Right renal pelvis (tissue), 4 donors: ENCODE measurements at places on chromosomes 5 and 9. TPM values are rescaled to one million over a fixed set of nuclear protein-coding genes. Genes with fewer than 3 reads are reported as not detected.
A peak's percentile ranks its signal among the peaks of the same experiment; 100 is the strongest.

DNA sequence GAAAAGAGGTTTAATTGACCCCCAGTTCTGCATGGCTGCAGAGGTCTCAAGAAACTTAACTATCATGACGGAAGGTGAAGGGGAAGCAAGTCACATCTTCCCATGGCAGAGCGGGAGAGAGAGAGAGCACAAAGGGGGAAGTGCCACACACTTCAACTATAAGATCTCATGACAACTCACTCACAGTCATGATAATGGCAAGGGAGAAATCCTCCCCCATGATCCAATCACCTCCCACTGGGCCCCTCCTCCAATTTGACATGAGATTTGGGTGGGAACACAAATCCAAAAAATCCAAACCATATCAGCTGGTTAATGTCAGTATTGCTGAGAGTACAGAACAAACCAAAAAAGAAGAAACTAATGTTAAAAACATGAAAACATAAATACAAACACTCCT is 120.2 kb downstream of the STARD4 start:
- DNase-seq = no peak

DNA sequence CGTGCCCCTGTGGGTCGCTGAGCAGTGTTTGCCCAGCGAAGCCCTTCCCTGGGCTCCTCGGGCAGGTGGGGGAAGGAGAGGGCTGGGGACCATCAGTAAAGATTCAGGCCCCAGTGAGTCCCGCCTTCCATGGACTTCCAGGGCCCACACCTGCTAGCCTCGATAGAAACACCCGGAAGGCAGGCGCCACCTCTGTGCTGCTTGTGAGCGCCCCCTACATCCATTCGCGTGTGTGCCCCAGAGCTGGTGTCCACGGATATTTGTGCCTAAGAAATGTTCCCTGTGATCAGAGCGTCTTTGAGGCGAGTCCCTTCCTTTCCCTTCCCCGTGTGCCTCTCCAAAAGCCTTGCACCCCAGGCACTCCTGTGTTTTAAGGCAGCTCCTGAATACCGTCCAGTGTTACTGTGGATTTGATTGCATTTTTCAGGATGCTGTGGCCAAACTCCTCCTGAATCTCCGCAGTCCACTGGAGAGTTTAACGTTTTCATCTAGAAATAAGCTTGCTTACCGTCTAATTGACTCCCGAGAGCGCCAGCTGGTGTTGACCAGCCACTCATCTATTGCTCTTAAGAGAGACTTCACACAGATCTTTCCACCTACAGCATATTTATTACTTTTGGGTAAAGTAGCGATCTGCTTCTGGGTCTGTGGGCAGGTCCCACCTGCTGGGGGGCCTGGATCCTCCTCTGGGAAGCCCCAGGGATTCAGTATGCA is 101.4 kb downstream of the COL5A1 start:
- DNase-seq = no peak

DNA sequence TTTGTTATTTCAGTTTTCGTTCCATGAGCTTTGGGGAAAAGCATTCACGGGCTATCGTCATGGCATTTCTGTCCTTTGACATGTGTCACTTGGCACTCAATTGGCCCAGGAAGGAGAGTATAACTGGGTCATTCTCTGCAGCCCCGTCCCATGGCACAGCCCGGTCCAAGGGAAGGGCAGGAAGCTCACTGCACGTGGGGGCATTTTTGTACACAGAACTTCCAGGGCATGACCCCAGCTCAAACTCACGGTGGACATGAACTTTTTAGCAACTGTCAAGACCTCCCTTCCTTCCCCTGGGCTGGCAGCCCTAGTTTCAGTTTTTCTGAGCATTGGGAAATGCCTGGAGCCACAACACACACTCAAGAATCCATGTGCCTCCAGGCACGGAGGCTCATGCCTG is 161.6 kb upstream of the PANK3 start:
- no peak for DNase-seq

- DNase-seq = no peak
These were observed 174.9 kb upstream of the MVB12B start for GRCh38 chr9:126151686-126152134.

DNA sequence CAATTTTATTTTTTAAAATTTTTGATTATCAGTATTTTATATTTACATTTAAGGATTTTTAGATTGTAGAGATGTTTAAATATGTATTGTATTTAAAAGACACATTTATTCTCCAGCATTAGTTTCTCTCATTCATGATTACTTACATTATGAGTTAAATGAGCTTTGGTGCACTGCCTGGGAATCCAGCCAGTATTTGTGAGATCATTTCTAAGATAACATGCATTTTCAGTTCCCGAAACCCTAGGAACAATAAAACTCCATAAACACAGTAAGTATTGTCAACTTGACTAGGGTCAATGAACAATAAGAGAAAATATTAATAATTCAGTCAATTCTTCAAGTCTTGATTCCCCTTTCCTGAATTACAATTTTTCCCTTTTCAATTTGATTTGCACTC is 403.3 kb downstream of the PLK2 start:
- DNase-seq = no peak

DNA sequence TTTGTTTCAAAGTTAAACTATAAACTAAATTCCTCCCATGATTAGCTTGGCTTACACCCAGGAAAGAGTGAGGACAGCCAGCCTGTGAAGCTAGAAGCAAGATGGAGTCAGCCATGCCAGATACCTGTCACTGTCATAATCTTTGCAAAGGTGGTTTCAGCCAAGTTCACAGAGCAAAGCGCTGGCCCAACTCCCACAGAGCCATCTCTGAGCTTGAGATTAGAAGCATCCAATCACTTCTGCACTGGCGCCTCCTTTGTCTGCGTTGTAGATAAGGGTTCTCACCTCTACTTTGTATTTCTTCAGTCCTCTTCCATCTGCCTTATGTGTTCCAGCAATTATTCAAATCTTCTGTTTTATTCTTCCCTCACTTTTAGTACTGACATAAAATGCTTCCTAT is 119.4 kb upstream of the ACO1 start:
- DNase-seq = no peak

- DNase-seq = no peak
These were observed 79.5 kb upstream of the HAPLN1 start for GRCh38 chr5:83800201-83800600.

DNA sequence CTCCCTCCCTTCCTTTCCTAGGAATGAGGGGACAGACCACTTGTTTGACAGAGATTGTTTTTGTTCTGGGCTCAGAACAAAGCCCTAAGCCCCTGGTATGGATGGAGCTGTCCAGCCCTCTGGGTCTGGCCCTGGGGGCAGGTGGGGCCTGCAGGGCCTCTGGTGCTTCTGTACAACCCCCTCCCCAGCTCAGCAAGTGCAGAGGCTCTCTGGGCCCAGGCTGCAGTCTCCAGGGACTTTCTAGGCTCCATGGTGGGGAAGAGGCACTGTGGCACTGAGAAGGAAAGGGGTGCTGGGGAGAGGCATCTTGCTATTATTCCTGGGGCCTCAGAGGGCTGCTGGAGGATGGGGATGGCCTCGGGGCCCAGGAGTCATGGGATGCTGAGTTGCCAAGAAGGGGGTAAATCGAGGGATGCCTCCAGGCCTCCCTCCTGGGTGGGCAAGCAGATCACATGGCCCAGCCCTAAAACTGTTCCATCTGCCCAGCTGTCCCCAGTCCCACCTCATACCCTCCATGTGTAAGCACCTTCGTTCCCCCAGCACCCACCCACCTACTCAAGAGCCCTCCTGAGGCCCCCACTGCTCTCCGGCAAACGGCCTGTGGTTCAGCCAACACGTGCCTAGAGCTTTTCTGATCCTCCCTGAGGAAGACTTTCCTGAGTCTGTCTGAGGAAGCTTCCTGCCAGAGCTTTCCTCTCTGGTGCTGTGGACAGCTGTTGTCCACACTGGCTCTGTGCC is 225.7 kb downstream of the CACNA1B start:
- no peak for DNase-seq

- no peak for DNase-seq
These were observed 143.3 kb downstream of the ARSB start for GRCh38 chr5:78841767-78842166.

GRCh38 chr5:3197304-3198073 is 398.1 kb upstream of the IRX1 start:
- peak; percentile 47 for DNase-seq

DNA sequence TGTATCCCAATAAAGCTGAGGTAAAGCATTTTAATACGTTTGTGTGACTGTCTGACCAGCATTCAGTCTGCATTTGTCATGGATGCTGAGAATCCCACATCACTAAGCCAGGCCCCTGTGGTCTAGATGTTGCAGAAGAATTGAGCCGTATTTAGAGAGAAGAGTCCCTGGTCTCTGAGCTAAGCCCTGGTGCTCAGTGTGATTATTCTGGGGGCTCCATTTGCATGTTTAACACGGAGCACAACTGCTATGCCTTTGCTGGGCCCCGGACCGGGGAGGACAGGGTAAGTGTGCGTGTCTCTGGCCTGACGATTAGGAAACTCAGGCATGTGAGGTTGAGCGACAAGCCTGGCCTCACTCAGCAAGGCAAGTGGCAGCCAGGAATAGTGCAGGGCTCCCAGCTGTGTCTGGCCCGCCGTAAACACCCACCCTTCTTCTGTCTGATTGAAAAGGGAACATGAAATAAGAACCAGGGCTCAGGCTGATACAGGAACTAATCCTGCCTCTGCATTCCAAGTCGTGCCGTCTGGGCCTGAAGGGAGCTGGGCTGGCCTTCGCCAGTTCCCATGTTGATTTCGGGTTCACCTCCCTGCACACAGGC is 22.3 kb downstream of the FAM78A start:
- no peak for DNase-seq

GRCh38 chr9:11558043-11558442 is 945.2 kb upstream of the PTPRD start:
- DNase-seq = no peak

DNA sequence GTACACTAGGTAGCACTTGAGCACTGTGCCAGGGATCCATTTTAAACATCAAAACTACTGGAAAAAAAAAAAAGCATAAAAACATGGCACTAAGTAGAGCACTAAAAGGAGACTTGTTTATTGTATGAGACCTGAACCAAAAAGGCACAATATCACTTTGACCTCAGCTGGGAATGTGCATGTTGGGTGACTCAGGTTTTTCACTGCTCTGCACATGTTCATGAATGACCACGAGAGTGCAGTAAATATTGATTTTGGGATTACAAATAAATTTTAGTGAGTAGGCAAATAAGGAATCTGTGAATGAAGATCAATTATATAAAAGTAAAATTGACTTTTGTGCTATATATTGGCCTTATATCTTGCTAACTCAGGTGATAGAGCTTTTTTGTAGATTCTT is 11.8 kb downstream of the RMI1 start:
- no peak for DNase-seq

- DNase-seq = no peak
These were observed 60.2 kb upstream of the PIP5K1B start for GRCh38 chr9:68644831-68645230.

GRCh38 chr5:32805971-32806638 is 95.0 kb downstream of the NPR3 start:
- no peak for DNase-seq

GRCh38 chr5:132090107-132090506 is 16.5 kb downstream of the CSF2 start:
- no peak for DNase-seq

Gene SPINK13
- polyA plus RNA-seq = 0.31 TPM

DNA sequence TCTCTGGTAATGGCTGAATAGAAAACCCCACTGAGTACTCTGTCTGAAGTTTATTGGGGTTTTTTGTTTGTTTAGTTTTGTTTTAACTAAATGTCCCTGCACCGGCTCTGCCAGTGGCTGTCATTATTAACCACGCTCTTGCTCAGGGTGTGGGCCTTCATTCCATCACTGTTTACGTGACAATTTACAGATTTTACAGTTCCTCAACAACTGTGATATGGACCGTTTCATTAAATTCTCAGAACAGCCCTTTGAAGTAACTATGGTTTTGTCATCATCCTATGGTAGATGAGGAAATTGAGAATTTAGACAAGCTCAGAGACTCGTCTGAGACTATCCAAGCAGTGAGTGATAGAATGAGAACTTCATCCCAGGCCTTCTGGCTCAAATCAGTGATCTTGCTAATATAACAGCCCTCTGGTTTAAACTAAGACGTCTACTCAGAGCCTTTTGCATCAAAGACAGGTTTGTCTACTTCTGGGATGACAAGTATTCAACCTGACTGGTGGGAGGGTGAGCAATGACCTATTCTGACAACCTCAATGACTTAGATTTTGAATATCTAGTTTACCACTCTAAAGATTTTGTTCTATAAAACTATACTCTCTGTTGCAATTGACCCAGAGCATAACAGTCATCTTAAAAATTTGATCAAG is 77.3 kb upstream of the MAP3K1 start:
- no peak for DNase-seq

Gene ADAMTS12
- polyA plus RNA-seq = 16.2 TPM

- DNase-seq = no peak
These were observed 26.2 kb downstream of the GRIA1 start for GRCh38 chr5:153516504-153517240.

GRCh38 chr5:139246394-139246793 is 47.1 kb upstream of the MATR3 start:
- DNase-seq = no peak

DNA sequence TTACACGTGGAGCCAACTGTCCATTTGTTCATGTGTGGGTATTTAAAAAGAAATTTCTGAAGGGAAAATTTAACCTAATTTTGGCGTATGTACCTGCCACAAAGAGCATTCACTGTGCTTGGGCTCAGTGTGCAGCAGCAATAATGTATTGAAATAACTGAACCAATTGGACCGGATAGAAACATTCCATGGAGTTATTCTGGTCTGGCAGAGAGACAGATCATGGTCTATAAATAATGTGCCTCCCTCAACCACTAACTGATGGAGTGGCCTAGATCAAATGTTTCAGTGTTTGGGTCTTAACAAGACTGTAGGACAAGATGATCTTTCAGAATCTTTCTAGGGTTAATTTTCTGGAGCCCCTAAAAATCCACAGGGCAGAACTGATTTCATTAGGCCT is 469.7 kb downstream of the PRELID2 start:
- no peak for DNase-seq

Gene SYK
- polyA plus RNA-seq = 29.2 TPM

Gene ABO
- 20.7 TPM for polyA plus RNA-seq

Gene ADGRV1
- polyA plus RNA-seq = 11.8 TPM

DNA sequence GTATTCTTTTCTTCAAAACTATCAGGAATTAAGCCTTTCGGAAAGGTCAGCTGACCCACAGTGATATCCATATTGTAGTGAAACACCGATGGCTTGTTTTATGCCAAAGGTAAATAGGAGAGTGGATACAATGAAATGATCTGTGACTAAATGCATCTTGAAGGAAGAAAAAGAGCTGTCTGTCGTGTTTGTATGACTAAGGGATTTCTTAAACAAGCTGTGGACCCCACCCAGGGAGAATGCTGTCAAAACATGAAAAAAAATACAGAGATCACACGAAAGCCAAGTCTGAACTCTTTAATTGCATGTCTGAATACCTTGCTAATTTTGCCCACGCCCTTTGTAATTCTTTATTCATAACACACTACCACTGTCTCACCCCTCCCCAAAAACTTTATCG is 286.4 kb upstream of the WWC1 start:
- DNase-seq = no peak
